H54 (cell line): ENCODE measurements at places on chromosomes 16 and 17.
A peak's percentile ranks its signal among the peaks of the same experiment; 100 is the strongest.

DNA sequence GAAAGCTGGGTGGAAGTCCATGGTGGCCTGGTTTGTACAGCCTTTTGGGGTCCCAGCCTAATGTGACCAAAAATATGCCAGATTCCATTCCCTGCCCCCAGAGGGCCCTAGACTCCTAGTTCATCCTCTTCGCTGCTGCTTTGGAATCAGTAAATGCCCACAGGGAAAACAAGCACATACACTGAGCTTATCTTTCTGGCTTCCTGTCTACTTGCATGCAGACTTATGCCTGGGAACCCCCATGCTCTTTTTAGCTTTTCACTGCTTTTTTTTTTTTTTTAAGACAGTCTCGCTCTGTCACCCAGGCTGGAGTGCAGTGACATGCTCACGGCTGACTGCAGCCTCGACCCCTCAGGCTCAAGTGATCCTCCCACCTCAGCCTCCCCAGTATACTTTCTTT is 6.2 kb upstream of the CD300LG start:
- DNase-seq, result no peak

DNA sequence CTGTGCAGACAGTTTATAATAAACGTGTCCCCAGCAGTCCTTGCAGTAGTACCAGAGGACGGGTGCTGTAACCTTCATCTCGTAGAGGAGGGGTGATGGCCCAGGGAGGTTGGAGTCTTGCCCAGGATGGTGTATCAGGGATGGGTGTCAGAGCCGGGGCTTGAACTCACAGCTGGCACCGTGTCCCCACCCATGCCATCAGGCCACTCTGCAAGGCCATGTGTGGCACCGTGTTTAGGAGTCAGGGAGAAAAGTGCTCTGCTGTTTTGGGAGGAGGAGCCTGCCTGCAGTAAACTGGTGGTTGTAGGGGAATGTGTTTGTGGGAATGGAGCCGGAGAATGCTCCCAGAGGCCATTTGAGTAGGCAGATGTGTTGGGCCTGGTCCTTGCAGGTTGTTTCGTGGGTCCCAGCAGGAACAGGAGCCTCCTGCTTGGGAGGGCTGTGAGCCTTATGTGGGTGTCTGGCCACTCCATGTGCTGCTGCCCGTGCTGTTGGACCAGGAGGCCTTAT is 1.7 kb downstream of the ADORA2B start:
- no peak for DNase-seq

DNA sequence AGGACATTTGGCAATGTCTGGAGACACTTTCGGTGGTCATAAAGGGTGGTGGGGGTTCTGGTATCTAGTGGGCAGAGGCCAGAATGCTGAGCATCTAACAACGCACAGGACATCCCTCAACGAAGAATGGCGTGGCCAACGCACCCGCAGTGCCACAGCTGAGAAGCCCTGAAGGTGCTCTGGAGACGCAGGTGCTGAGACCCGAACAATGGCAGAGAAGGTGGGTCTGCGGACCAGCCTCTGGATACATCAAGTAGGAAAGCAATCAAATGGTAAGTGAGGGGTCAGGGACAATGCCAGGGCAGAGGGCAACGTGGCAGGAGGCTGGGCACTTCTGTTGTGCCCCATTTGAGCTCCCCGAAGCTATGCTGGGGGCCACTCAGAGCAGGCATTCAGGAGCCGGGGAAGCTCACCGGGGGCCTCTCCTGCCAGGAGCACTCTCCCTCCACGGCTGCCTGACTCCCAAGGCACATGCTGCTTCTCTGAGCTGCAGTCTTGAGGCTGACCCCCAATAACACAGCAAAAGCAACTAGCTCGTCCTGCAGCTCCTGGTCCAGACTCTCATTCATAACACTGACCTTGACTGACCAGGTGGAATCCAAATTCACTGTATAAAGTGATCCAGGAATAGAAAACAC is 26.0 kb downstream of the SPHK1 start:
- DNase-seq, result no peak

GRCh38 chr16:51163366-51163765 is 12.3 kb upstream of the SALL1 start:
- DNase-seq, result no peak

- peak; percentile 42 for DNase-seq
These were observed 868 bp downstream of the MED13 start for GRCh38 chr17:62064029-62064790.
